ENCODE measurements at places on chromosomes 1 and 21.

GRCh38 chr1:161098210-161099068 is at the start of gene KLHDC9:
TSS of gene KLHDC9 (plus strand) at chr1:161098361. CDS start at chr1:161098536, 175 bp downstream.
- peak; percentile 36 for DNase-seq

DNA sequence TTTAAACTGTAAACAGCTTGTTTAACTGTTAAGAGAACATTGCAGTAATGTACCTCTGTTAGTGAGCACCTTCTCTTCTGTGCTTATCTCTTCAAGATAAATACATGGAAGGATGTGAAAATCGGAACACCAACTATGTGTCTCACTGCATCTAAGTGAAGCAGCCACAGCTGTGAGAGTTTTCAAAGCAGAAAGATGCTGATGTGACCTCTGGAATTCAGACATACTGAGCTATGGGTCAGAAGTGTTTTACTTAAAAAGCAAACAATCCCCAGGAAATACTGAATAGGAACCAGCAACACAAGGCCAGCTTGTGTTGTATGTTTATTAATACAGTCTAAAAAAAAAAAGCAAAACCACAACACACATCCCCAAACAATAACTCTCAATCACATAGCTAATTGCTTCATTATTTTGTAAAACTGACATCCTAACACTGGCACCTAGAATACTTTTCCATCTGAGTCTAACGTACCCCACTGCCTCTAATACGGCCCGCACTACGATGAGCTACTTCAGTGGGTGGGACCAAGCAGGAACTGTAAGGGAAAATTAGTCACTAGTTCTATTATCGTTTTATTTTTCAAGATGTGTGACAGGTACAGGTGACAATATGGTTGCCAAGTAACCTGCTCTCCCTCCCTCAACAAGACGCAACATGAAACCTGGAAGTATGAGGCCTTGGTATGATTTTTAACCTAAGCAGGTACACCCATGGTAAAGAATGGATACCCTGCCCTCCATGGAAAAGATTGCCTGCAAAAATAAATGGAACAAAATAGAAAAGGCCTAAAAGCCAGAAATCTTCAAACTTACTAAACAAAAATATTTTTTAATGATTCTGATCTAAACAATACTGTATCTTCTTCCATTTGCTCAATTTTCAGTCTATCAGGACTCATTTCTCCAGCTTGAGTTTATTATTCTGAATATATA is 13.9 kb downstream of the ERRFI1 start:
- no peak for DNase-seq

- DNase-seq, result no peak
These were observed 77.2 kb downstream of the FHAD1 start for GRCh38 chr1:15323989-15324868.

GRCh38 chr1:77975907-77976306 is 3.0 kb downstream of the FUBP1 start:
- no peak for DNase-seq

GRCh38 chr1:41380979-41381691 is 19.9 kb downstream of the FOXO6 start:
- no peak for DNase-seq

GRCh38 chr1:222794656-222795474 is 20.0 kb upstream of the DISP1 start:
- DNase-seq, result no peak

DNA sequence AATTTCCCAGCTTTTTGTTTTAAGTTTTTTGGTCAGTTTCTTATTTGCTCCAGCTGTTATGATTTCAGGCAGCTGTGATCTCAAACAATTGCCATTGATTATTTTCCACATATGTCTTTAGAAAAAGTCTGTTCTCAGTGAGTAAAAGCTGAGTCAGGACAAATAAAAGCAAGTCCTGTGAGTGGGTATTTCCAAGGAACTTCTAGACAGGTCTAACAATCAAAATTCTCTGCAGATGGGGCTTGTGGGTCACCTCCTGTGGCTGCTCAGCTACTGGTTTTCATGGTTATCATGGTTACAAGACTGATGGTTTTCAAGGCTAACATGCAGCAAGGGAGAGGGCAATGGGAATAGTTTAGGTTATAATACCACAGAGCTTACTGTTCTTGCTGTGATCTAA is 585.7 kb downstream of the LMO4 start:
- no peak for DNase-seq

All from stimulated activated CD4-positive, alpha-beta T cell treated with anti-CD3 and anti-CD28 coated beads, Interleukin-15, amount 100 ng/mL, for 1 hour (primary cell).